Cortex of kidney (tissue), 1 donor: ENCODE measurements at places on chromosomes 4 and X.

DNA sequence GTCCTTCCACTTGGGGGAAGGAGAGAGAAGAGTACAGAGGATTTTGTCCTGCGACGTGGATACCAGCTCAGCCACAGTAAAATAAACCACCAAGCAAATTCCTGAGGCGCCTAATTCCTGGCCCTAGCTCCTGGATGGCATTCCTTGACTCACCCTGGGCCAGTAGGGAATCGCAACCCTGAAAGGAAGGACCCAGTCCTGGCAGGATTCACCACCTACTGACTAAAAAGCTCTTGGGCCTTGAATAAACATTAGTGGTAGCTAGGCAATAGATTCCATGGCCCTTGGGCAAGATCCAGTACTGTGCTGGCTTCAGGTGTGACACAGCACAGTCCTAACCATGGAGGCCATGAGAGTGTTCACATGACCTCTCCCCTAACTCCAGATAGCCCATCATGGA is 45.6 kb downstream of the GABRA3 start:
- no peak for DNase-seq

DNA sequence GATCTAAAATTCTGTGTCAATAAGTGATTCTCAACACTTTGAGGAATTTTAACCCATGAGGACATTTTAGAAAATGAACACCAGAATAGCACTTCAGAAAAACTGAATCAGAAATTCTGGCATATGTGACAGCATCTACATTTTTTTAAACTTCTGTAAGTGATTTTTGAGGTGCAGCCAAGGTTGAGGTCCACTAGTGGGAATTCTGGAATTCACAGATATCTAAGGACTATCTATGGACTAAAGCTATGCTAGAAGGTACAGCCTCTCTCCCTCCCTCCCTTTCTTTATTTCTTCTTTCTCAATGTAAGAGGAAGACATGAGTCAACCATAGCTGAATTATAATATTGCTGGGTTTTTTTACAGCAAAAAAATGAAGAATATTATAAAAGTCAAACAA is 508.2 kb upstream of the ATOH1 start:
- no peak for DNase-seq

DNA sequence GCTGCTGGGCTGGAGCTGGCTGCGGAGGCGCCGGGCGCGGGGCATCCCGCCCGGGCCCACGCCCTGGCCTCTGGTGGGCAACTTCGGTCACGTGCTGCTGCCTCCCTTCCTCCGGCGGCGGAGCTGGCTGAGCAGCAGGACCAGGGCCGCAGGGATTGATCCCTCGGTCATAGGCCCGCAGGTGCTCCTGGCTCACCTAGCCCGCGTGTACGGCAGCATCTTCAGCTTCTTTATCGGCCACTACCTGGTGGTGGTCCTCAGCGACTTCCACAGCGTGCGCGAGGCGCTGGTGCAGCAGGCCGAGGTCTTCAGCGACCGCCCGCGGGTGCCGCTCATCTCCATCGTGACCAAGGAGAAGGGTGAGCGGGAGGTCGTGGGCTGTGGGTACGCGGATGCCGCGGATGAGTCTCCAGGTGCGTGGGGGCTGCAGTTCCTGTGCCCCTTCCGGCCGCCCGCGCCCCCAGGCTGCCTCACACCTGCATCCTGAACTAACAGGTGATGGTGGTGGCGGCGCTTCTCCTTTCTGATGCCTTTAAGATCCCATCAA is 499 bp downstream of the CYP2U1 start:
- no peak for DNase-seq

DNA sequence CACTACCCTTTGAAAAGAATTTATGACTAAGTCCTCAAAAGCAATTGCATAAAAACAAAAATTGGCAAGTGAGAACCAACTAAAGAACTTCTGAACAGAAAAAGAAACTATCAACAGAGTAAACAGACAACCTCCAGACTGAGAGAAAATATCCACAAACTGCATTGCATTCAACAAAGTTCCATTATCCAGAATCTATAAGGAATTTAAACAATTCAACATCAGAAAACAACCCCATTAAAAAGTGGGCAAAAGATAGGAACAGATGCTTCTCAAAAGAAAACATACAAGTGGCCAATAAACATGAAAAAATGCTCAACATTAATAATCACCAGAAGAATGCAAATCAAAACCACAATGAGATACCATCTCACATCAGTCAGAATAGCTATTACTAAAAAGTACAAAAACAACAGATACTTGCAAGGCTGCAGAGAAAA is 130.2 kb downstream of the GASK1B start:
- DNase-seq, result no peak

DNA sequence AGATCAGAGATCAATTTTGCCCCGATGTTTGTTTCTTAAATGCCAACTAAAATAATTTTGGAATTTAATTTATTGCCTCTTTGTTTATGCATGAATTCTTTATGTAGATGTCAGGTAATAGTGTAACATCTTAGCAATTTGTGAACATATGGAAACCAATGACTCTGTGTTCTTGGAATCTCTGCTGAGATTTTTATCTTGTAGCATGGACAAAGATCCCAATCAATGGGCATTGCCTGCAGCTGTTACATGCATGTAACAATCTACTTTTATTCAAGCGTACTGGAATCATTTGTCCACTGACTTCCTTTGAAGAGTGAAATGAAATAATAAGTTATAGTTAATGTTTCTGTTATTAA is 61.6 kb upstream of the ARSJ start:
- no peak for DNase-seq

GRCh38 chr4:13483768-13484121 is 395 bp downstream of the RAB28 start:
- DNase-seq, result peak; percentile 24

GRCh38 chr4:94757192-94758140 is at the start of gene BMPR1B:
Gene BMPR1B, plus strand, starts transcription at chr4:94757955. Its CDS starts 346,470 bp downstream, at chr4:95104425.
- DNase-seq, result no peak

- DNase-seq, result no peak
Observed at GRCh38 chr4:172692701-172693100, 475.9 kb upstream of the GALNT7 start.

DNA sequence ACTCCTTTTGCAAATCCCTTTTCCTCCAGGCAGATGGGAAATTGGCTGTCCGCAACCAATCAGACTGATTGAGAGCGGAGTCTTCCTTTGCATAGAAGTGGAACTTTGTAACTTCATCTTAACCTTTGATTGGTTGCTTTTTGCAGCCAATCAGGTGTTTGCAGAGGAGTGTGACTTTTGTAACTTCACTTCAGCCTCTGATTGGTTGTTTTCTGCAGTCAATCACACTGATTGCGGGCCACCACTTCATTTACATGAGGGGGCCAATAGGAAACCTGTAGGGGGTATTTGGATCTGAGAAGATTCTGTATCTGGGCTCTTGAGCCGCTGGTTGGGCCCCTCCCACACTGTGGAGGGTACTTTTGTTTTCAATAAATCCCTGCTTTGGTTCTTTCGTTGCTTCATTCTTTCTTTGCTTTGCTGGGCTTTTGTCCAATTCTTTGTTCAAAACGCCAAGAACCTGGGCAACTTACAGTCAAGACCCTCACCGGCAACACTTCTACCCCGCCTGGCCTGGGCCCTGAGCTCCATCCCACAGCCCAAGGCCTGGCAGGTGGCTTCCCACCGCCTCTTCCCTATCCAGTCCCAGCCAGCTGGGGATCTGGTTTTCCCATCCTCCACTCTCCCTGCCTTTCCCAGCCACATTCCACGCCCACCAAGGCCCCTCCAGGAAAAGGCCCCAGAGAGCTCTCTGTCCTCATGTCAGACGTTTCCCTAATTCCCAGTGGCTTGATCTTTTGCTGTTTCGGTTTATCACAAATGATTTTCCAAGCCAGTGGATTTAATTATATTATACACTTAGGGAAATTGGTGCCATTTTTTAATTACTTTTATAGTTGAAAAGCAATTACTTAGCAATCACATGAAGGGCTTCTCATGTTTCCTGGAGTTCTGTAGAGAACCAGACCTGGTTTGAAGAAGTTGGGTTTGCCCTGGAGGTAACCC is 110.2 kb upstream of the STX18 start:
- DNase-seq, result no peak

DNA sequence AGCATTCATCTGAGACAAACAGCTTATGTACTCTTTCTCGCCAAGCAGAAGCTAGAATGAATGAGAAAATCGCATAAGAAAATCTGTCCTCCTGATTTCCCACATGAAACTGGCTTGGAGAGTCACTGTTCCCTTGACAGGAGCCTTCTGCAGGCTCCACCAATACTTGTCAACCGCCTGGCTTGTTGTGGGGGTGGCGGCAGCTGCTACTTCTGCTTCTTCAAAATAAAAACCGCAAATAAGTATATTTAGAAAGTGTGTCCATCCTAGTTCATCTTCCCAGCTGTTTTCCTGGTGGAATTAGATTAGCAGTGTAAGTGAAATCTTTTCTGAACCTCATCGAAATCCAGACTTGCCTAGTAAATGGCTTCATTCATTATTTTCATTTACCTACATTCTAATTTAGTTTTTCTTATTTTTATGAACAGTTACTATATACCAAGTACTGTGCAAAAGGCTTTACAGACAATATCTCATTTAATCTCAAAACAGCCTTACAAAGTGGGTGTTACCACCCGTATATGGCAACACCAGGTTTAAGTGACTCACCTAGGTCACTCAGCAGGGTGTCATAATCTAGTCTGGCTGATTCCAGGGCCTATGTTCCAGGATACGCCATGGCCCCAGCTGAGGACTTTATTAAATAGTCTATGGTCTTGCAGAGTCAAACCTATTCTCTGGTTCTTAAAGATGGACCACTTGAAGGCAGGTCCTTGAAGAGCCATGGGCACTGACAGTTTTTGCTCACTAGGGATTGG is 104.6 kb upstream of the IGFBP7 start:
- no peak for DNase-seq

GRCh38 chrX:51463322-51463721 is 33.1 kb downstream of the NUDT11 start:
- no peak for DNase-seq

DNA sequence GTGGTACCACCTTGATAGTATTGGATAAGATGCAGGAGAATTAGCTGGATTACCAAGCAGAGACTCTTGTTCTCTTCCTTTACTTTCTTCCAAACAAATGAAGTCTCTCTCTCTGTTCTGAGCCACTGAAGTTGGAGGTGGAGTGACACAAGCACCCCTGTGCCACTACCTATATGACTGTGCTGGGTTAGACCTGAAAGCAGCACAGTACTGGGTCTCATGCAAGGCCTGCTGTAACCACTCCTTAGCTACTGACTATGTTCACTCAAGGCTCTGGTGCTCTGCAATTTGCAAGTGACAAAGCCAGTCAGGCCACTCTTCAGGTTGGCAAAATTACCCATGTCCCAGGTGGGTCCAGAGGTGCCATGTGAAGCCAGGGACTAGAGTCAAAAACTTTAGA is 389.6 kb upstream of the MAOA start:
- no peak for DNase-seq

- DNase-seq, result no peak
Observed at GRCh38 chrX:100207331-100208024, 202.6 kb downstream of the PCDH19 start.

GRCh38 chr4:108484187-108484586 is 136.2 kb upstream of the RPL34 start:
- DNase-seq, result no peak

GRCh38 chr4:26854701-26855100 is 5.9 kb upstream of the STIM2 start:
- DNase-seq, result no peak
